ENCODE measurements at places on chromosomes 6 and 20.

- no peak for DNase-seq
These were observed 288.3 kb upstream of the ZNF337 start for GRCh38 chr20:25984933-25985332.

- no peak for DNase-seq
These were observed 78.3 kb upstream of the MMS22L start for GRCh38 chr6:97361286-97361685.

- DNase-seq, result no peak
These were observed 132.9 kb downstream of the SCML4 start for GRCh38 chr6:107691062-107691751.

DNA sequence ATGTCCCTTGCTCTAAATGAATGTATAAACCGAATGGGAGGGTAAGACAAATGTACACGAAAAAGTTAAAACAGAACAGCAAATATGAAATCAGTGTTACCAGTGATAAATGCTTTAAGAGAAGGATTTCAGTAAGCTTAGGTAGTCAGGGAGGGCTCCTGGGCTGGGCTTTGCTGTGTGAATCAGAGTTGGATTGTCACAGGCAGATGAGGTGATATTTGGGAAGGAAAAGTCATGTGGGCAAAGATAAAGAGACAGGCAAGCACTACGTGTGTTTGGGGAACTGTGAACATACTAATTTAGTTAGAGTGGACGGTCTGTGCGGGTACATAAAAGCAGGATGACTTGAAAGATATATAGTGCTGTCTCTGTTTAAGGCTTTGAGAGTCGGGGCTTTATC lies 114.8 kb downstream of the CRYBG1 start:
- no peak for DNase-seq

- no peak for DNase-seq
These were observed 19.0 kb upstream of the RBM38 start for GRCh38 chr20:57372157-57372556.

GRCh38 chr6:45538641-45539547 lies 161.2 kb upstream of the SUPT3H start:
- no peak for DNase-seq

- no peak for DNase-seq
These were observed 520 bp upstream of the RIPOR3 start for GRCh38 chr20:50691573-50692551.

GRCh38 chr20:63417738-63418120 lies 54.7 kb downstream of the KCNQ2 start:
- no peak for DNase-seq

- DNase-seq, result no peak
These were observed at the start of gene PPP1R16B for GRCh38 chr20:38805502-38805957. TSS of gene PPP1R16B (plus strand) at chr20:38805697. CDS start at chr20:38835926, 30,229 bp downstream.

DNA sequence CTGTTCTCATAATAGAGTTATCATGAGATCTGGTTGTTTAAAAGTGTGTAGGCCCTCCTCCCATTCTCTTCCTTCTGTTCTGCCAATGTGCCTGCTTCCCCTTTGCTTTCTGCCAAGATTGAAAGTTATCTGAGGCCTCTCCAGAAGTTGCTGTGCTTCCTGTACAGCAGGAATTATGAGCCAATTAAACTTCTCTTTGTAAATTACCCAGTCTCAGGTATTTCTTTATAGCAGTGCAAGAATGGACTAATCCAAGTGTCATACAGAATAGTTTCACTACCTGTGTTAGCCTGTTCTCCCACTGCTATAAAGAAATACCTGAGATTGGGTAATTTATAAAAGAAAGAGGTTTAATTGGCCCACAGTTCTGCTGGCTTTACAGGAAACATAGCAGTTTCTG lies 100.0 kb downstream of the CD24 start:
- no peak for DNase-seq

DNA sequence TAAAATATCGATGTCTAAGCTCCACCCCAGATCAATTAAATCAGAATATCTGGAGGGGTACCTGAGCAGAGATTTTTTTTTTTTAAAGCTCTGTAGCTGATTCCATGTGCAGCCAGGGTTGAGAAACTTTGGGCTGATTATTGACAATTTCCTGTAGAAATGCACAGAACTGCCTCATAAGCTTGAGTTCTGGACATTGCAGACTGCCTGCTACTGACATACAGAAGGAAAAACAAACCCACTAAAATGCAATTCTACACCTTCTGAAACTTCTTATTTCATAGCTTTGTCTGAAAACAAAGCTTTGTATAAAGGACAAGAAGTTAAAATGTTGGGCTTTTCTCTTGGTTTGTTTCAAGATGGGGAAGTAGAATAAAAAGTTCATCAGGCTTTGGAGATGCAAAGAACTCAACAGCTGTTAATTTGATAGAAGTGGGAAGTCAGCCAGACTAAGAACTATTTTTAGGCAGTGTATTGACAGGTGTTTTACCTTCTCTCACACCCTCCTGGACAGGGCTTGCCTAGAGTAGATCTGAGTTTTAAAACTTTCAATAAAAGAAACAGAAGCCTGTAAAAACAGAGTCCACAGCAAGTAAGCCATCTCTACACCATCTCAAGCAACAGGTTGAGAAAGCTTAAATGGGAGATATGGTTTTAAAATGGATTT lies 147.7 kb downstream of the KCNQ5 start:
- no peak for DNase-seq

DNA sequence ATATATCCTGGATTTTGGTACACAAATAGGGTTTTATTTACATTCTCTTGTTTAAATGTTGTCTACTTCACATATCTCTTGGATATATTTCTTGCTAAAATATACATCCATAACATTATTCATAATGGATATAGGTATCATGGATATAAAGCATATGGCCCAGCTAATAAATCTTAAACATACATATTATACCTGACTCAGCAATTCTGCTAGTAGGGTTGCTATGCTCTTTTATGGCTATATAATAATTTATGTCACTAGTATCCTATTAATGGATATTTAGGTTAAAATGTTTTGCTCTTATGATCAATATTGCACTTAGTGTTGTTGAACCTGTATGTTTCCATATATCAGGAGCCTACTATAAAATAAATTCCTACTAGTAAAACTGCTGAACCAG lies 375.5 kb downstream of the LMBRD1 start:
- DNase-seq, result no peak

GRCh38 chr6:155100087-155100486 lies 105.0 kb downstream of the TIAM2 start:
- no peak for DNase-seq

DNA sequence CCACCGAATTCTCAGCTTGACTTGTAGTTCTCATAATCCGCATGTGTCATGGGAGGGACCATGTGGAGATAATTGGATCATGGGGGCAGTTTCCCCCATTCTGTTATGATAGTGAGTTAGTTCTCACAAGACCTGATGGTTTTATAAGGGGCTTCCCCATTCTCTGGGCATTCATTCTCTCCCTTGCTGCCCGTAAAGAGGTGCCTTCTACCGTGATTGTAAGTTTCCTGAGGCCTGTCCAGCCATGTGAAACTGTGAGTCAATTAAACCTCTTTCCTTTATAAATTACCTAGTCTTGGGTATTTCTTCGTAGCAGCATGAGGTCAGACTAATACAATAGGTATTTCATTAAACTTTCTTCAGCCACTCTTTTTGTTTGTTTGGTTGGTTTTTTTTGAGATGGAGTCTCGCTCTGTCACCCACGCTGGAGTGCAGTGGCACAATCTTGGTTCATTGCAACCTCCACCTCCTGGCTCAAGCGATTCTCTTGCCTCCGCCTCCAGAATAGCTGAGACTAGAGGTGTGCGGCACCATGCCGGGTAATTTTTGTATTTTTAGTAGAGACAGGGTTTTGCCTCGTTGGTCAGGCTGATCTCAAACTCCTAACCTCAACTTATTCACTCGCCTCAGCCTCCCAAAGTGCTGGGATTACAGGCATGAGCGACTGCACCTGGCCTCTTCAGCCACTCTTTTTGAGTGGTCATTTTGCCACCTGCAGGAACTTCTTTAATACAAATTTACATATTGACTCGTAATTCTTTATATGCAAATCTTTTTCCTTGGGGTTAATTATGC lies 36.3 kb downstream of the GSTA2 start:
- no peak for DNase-seq

DNA sequence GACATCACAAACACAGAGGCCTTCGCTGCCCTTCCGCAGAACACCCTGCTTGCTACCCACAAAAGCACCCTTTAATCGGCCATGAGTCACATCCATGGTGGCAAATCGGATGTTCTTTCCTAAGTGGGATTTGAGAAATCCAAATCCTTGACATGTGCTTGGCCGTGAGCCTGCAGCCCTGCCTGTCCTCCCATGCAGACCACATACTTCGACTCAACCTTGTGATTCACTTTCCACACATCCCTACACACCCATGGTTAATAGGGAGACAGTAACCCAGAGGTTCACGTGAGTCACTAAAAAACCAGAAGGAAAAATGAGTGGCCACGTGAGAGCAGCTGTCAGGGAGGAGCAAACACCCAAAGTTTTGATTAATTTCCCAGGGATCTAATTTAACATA lies 19.4 kb downstream of the RAMACL start:
- no peak for DNase-seq

GRCh38 chr6:81997090-81997926 lies 244.8 kb upstream of the TENT5A start:
- DNase-seq, result no peak

GRCh38 chr6:143515766-143516355 lies 4.3 kb upstream of the FUCA2 start:
- DNase-seq, result no peak

GRCh38 chr6:137237413-137238170 lies 18.4 kb upstream of the IFNGR1 start:
- no peak for DNase-seq

GRCh38 chr20:38272398-38272797 lies 11.9 kb upstream of the KIAA1755 start:
- DNase-seq, result no peak

- DNase-seq, result no peak
These were observed 204.2 kb upstream of the ASCC3 start for GRCh38 chr6:101085327-101085726.

DNA sequence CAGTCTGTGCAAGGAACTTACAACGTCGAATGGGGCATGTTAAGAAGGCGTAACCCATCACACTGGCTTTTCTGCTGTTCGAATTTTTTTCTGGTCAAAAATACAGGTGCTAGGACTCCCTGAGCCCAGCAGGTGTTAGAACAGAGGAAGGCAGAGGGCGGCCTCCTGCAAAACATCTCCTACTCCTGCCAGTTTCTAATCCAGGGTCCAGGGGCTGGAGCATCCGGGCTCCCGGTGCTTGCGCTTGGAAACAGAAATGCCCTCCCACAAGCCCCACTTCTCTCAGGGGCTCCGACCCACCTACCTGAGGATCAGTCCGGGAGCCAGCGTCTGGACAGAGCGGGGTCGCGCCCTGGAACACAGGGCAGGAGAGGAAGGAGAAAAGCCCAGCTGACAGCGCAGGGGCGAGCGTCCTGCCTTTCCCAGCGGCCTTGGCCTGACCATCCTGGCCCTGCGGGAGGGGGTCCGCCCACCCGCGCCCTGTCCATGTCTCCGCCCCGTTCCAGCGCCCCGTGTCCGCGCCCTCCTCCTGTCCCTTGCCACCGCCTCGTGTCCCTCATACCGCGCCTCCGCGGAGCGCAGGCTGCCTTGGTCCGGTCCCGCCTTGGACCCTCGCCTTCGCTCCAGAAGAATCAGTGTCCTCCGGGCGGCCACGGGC lies 14.8 kb upstream of the LPA start:
- DNase-seq, result no peak

GRCh38 chr6:7042056-7042653 lies 65.6 kb upstream of the RREB1 start:
- no peak for DNase-seq

GRCh38 chr20:13344671-13345070 lies 123.6 kb downstream of the ISM1 start:
- DNase-seq, result no peak

DNA sequence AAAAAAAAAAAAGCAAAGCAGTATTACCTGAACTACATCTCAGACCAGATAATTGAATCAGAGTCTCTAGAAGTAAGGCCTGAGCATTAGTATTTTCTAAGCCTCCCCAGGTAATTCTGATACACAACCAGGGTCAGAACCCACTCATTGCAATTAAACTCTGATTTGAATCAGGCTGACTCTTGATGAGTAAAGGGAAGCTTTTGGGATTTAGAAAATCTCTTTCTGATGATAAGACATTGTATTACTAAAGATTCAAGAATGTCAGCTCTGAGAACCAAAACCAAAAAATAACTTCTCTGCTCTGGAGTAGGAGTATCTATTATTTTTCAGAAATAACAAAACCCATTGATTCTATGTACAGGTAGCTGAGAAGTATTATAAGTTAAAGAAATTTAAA lies 100.1 kb upstream of the COL21A1 start:
- DNase-seq, result no peak

DNA sequence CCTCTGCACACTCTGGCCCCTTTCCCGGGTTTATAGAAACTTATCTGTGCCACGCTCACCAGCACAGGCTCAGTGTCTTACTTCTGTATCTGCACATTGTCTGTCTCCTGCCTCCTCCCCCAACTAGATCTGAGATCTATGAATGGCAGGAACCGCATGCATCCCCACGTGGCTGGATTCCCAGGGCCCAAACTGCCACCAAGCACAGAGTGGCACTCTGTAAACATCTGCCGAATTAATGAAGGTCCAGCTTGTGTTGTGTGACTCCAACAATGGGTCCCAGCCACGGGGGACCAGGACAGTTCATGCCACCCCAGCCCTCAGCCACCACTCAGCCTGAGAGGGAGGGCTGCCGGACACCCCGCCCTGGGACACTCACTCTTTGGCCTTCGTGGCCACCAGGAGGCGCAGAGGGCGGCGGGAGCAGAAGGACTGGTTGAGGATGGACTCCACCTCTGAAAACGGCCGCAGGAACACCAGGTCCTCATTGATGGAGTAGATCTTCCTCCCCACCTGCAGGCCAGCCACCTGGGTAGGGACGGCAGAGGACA lies 171.1 kb downstream of the PREX1 start:
- no peak for DNase-seq

GRCh38 chr20:40687384-40688128 lies 1.5 kb downstream of the MAFB start:
- no peak for DNase-seq

GRCh38 chr6:83884523-83884922 lies 25.0 kb downstream of the CYB5R4 start:
- DNase-seq, result peak; percentile 38

GRCh38 chr6:16240589-16241320 lies 2.4 kb downstream of the GMPR start:
- DNase-seq, result no peak

DNA sequence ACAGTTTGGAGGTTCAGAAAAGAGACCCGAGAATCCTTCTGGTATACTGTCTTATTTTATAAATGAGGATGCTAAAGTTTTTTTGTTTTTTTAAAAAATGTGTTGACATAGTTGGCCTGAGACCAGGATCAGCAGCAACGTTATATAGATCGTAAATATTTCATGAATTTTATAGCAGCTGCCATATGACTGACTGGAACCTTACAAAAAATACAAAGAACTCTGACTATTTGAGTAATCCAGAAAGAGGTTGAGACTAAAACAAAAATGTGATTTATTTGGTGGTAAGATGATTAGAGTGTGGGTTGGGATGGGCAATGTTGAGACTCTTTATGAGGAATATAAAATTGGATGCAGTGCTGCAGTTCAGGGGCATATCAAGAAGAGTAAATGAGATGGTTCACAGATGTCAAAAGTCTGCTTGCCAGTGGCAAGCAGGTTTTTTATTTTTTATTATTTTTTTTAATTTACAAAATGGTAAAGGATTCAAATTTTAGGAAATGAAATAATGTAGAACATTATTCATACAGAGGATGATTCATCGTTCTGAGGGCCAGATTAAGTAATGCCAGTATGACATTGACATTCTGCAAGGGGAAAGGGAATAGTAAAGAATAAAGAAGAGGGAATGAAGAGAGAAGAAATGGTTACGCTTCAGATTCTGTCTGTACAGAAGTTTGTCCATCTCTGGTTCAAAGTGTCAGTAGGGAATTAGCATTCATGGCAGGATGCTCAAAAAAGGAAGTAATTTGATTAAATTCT lies 58.5 kb downstream of the SCAF8 start:
- DNase-seq, result no peak

- no peak for DNase-seq
These were observed 27.8 kb downstream of the SPATA2 start for GRCh38 chr20:49887251-49888211.

All from NCI-H1417 treated with DMSO at 0.1 percent for 48 hours (cell line).